Stimulated activated CD8-positive, alpha-beta memory T cell treated with anti-CD3 and anti-CD28 coated beads, Interleukin-12 subunit alpha, Interleukin-12 subunit beta, amount 100 ng/mL, for 1 hour (primary cell): ENCODE measurements at places on chromosomes 6 and 20.

DNA sequence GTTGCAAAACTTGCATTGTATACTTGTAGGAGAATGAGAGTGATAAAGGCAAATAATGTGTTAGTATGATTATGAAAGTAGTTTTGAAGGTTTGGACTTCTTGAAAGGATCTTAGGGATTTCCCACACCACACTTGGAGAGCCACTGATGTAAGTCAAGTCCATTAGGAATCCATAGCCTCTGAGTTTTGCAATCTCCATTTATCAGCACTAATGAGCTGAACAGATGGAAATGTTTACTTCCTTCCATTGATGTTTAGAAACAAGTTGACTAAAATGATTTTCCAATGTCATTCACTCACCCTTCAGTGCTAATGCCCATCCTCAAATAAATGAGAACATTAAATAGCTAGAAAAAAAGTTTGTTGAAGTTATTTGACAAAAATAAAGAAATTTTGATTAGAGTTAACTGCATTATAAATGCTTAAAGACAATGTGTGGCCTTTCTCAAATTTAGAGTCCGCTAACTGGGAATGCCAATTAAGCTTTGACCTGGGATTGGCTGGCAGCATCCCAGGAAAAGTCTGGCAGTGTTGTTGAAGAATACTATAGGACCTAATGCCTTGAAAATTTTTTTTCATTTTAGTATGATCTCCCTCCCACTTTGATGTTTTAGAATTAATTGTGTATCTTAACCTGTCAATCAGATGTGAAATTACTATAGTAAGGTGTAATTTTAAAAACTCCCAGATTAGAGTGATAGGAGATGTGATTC lies 68.0 kb downstream of the SLC35F1 start:
- no peak for DNase-seq

DNA sequence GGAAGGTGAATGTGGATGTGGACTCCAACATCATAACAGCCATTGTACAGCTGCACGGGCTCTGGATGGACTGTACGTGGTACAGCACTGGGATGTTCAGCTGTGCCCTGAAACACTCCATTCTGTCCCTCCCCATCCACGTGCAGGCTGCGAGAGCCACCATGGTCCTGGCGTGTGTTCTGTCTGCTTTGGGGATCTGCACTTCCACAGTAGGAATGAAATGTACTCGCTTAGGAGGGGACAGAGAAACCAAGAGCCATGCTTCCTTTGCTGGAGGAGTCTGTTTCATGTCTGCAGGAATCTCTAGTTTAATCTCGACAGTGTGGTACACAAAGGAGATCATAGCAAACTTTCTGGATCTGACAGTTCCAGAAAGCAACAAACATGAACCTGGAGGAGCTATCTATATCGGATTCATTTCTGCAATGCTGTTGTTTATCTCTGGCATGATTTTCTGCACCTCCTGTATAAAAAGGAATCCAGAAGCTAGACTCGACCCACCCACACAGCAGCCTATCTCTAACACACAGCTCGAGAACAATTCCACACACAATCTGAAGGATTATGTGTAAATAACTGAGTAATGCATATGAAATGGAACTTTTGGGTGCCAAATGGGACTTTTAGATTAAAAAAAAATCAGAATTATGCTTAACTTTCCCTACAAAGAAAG lies 12.1 kb downstream of the CLDN20 start:
- DNase-seq = no peak

GRCh38 chr20:2693286-2694007 lies 867 bp downstream of the EBF4 start:
- peak; percentile 29 for DNase-seq

DNA sequence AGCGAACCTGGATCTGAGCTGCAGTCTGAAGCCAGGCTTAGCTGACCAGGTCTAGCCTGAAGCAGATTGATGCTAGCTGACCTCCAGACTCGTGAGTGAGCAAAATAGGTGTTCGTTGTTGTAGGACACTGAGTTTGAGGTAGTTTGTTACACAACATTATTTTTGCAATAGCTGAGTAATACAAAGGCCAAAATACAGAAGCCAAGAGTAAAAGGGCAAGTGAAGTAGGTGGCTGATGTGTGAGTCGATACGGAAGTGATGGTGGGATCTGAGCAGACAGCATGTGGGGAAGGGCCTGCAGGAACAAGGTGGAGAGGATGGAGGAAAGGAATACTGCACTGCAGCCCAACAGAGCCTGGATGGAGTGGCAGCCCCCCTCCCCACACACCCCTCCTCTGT lies 8.5 kb upstream of the SPATS1 start:
- no peak for DNase-seq

DNA sequence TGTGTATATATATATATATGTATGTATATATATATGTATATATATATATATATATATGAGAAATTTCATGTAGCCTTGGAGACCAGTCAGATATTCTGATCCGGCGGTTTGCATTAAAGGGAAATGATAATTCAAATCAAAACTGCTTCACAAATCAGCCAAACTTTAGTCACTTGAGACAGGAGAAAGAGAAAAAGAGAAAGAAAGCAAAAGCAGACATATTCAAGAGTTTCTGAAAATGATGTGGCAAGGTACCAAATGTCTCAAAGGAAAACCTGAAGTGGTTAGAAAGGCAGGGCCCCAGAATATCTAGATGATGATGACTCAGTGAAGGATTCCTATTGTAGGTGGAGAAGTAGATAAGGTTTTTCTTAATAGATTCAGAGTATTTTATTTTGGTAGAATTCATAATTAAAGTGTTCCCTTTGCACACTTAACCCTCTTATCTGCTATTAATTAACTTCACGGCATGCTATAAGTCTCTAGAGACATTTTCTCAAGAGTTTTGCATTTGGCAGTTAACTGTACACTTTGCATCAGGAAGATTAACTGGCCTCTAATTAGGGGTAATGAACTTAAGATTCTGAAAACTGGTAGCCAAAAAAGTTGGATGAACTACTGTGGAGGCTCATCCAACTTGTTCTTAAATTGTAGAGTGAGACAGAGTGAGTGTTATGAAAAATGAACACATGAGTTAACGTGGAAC lies 50.1 kb upstream of the ASF1A start:
- no peak for DNase-seq

DNA sequence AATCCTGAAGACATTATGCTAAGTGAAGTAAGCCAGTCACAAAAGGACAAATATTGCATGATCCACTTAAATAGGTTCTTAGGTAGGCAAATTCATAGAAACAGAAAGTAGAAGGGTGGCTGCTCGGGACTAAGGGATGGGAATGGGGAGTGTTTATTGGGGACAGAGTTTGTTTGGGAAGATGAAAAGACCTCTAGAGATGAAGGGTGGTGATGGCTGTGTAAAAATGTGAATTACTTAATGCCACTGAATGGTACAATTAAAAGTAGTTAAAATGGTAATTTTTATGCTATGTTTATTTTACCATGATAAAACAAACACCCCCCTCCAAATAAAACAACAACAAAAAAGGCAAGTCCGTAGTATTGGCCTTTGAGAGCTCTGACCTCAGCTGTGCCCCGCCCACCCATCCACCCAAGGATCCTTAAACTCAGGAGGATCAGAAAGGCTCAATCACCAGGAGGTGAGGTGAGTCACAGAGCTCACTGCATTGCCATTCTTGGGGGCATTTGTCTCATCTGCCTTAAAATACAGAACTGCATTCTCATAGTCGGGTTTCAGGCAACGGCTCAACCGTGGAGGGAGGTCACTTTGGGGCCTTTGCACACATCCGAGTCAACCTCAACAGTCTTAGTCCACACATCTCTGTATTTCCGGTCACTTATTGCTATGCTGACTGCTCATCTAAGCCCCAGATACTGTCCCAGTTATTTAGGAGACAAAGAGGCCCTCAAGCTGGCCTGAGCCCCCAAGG lies 96.7 kb downstream of the SLC22A23 start:
- DNase-seq = no peak

DNA sequence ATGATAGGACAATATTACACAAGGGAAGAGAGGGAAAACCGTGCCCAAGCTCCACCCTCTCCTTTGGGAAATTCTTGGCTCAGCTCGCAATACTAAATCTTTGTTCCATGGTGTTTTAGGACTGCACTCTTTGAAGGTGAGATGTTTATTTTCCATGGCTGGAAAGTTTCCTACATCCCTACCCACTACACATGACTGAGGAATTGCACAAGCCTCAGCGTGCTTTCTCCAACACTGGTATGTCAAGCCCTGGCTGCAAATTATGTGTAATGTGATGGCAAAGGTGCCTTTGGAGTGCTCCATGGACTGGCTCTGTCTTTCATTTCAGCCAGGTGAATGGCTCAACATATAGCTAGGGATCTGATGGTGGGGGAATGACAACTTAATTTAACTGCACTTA lies 134.3 kb downstream of the ISM1 start:
- no peak for DNase-seq

DNA sequence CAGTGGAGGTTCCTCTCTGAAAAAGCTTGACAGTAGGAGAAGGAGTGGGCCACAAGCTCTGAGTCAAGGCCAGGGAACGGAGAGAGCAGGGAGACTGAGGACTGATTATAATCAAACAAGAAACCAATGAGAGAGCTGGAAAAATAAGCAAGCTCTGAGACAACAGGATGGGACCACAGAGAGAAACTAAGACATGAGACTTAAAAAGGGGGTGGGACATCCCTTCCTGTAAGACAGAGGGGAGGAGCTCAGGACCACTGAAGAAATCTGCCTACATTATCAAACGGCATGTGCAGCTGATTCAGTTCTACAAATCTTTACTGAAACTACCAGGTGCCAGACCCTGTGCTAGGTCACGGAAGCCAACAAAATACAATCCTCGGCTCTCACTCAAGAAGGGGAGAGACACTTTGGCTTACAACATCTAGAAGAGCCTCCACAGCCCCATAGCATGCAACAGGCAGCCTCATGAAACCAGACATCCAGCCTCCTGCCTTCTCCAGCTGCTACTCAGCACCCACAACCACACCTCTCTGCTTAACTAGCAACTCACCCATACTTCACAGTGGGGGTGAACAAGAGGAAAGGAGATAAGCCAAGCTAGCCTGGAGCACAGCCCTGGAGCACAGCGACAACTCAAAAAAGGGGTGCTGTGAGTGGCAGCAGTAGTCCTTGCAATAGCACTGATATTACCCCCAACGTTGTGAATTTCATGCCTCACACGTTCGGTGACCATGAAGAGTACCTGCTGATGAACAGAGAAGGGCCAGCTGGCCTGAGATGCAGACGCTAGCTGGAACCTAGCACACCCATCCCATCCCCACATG lies 39.1 kb upstream of the ANKRD60 start:
- DNase-seq = no peak

- no peak for DNase-seq
Observed at GRCh38 chr20:15638816-15639215, 934.4 kb downstream of the KIF16B start.

- DNase-seq = no peak
Observed at GRCh38 chr6:84738996-84739865, 25.2 kb downstream of the TBX18 start.

- DNase-seq = no peak
Observed at GRCh38 chr20:19903168-19903811, 113.9 kb upstream of the NAA20 start.

GRCh38 chr6:151757506-151757955 lies 50.0 kb upstream of the ESR1 start:
- DNase-seq = no peak

GRCh38 chr6:101083533-101084175 lies 202.5 kb upstream of the ASCC3 start:
- no peak for DNase-seq

DNA sequence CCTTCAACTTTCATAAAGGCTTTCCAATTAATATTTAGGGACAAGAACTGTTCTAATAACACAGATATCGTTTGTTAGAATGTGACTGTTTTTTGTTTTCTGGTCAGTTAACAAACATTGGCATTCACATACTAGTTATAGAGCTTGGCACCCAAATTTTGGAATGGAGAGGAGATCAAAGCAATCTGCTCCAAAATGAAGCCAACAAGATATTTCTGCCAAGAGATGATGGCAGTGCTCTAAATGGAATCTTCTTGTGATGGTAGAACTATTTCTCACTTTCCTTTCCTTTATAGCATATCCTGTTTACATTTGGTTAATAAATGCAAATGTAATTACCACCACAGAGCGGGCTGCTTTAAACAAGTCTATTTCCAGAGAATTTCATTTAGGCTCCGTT lies 208.3 kb upstream of the RIMS1 start:
- no peak for DNase-seq

DNA sequence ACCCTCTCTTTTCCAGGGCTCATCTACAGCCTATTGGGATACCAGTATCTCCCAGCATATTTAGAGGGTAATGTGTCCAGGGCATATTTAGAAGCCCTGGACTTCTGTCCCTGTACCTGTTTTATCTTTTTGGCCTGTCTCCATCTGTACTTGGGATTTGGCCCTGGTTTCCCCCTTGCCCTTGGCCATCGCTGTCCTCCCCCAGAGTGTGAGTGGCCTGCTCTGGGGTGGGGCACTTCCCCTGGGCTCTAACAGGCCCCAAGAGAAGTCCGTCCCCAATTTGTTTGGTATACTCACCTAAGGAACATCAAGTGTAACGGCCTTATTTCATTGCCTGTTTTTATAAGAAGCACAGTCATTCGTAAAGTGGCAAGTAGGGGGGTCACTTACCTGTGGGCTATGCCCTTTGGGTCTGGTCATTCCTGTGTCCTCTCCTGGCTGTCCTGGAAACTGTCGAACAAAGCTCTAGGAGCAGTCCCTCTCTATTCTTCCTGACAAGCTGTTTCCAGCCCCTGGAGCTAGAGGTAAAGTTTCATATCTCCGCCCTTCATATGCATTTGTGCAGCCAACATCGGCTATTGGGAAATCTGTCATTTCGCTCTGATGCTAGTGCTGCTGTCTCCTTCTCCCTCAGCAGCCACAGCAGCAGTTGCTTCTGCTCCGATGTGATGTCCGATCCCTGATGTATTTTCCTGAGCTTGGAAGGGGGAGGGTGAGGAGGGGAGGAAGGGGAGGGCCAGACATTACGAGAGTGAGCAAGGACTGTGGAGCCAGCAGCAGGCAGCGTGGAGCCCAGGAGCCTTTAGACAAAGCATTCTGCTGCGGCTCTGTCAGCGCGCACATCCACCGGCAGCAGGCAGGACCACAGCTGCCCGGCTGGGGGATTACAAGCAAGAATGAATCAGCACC lies 83.4 kb downstream of the TCP11 start:
- no peak for DNase-seq

GRCh38 chr6:117505311-117505710 lies 22.8 kb downstream of the DCBLD1 start:
- DNase-seq = no peak

- no peak for DNase-seq
Observed at GRCh38 chr6:157669747-157670216, 153.3 kb upstream of the SNX9 start.

DNA sequence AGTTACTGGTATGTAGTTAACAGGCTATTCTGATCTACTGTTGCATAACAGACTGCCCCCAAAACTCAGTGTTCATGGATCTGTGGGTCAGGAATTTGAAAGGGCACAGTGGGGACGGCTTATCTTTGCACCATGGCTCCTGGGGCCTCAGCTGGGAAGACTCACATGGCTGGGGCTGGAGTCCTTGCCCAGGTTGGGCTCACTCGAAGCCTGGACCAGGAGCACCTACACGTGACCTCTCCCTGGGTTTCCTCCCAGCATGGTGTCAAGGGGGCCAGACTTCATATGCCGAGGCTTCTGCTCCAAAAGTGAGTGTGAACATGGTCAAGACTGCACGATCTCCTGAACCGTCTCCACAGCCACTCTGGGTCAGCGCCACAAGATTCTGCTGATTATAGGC lies 11.7 kb downstream of the SYNDIG1 start:
- DNase-seq = no peak

- no peak for DNase-seq
Observed at GRCh38 chr20:53579581-53580375, 13.9 kb downstream of the ZNF217 start.

GRCh38 chr6:166511316-166511715 lies 75.2 kb downstream of the RAMACL start:
- no peak for DNase-seq

GRCh38 chr6:17001188-17001587 lies 100.7 kb upstream of the STMND1 start:
- DNase-seq = no peak

- DNase-seq = no peak
Observed at GRCh38 chr6:45112711-45113110, 215.4 kb upstream of the RUNX2 start.
